Stimulated activated CD4-positive, alpha-beta T cell treated with anti-CD3 and anti-CD28 coated beads, Interleukin-15, amount 100 ng/mL, for 48 hours (primary cell): ENCODE measurements at places on chromosomes 6 and 20.

DNA sequence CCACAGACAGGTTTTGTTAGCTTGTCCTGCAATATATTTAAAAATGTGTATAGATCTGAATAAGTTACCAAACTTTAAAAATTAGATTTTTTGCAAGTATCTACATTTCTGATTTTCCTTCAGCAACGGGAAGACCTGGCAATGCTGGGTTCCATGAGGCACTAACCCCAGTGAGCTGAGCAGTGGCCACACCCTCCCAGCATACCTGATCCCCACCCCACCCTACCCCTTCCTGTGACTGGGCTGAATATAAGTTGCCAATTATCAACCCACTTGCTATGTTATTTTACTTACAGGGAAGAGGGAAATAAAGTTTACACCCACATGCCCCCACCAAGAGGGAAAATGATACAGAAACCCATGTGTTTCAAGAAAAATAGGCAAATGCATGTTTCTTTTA is 70.3 kb upstream of the RALGAPA2 start:
- no peak for DNase-seq

DNA sequence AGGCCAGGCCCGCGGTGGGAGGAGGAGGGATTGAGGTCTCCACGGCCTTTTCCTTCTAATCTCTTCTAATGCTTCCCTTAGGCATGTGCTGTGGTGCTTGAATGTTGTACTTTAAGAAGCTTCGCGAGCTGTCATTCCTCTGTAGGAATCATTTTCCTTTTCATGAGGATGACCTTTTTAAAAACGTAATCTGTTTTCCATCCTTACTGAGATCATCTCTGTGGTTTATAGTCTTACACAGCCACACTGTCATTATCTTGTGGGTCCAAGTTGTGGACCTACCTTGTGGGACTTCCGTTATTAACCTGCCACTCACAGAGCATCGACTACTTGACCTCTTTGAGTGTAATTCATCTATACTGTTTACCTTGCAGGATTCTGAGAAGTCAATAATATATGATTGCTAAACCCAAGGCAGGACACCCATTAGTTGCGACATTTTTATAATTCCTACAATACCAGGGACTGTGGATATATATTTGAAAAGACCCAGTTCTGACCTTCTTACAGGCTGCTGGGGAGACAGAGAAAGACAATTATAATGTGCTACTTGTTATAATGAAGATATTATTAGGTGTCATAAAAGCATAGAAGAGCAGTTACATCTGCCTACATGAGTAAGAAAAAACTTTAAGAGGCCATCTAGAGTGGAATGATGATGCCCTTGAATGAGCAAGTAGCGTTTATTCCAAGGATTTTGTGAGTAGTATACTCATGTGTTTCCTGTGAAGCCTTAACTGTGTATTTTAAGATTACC is 842 bp downstream of the SLC25A27 start:
- no peak for DNase-seq

GRCh38 chr6:142002825-142003405 is 129.8 kb upstream of the GJE1 start:
- no peak for DNase-seq

- DNase-seq, result no peak
Observed at GRCh38 chr6:115091461-115091860, 748.6 kb upstream of the HS3ST5 start.

DNA sequence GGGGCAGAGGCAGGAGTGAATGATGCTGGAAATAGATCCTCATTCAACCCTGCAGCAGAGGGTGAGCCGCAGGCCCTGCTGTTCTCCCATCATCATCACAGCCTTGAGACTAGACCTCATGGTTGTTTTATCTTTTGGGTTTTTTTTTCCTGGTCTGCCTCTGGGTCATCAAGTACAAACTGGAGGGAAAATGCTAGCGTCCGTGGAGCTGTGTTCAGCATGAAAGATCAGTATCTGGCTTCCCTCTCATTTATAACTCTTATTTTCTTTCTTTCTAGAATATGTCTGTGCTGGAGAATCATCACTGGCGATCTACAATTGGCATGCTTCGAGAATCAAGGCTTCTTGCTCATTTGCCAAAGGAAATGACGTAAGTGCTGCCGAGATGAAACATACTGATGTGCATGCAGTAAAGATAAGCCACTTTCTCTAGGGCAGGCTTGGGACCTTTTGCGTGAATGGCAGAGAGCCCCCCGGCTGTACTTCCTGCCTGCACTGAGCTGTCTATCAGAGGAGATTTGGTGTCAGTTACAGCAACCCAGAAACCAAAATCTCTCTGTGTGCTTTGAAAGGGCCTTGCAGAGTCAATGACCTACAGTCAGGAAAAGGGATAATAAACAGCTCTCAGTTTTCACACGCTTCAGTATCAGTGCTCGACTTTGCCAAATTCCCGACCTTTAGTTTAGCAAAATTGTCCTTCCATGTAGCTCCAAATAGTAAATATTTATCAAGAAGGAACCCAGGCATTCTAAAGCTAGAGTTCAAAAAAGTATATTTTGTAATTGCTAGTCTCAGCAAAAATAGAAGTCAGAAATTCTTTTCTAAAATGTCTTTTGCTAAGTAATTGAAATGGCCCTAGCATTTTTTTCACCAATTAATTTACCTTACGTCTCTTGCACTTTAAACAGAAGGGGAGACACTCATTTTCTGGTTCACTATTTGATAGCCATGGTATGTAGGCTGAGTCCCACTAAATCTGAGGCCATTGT is 76.3 kb downstream of the MTFR2 start:
- no peak for DNase-seq

DNA sequence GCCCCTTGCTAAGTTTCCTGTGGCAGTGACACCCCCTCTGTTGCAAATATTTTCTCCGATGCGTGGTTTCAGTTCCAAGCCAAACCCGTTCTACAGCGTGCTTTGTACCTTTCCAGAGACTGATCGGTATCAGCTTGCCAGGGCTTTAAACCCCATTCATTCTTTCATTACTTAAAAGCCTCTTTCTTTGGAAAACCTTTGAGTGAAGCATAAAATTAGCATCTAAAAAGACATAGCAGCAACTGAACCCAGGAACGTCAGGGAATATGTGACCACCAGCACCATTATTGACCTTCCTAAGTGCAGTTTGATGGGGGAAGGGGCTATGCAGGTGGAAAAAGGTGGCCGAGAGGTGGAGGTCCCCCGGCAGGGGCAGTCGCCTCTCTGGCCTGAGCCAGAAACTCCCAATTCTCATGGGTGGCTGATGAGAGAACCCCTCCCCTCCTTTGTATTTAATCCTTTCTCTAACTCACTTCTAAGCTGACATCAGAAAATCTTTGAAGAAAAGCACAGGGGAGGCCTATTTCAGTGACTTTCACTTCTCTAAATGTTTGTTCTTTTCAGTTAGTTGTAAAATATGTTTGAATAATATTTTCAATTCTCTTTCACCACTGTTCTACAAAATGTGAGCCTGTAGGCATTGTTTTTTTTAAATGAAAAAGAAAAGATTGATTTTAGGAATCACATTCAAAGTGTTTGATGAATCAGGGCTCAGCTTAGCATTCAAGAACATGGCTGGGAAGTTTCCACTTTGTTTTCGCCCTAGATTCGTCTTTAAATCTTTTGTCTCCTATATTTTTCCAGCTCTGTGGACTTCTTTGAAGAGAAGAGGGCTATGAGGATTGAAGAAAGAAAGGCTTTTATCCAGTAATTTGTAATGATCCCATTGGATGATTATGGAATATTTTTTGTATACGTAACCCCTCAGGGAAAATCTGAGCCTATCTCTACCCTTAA is 89.2 kb downstream of the RSPH3 start:
- no peak for DNase-seq

GRCh38 chr6:16596616-16597331 is 164.5 kb downstream of the ATXN1 start:
- DNase-seq, result no peak

DNA sequence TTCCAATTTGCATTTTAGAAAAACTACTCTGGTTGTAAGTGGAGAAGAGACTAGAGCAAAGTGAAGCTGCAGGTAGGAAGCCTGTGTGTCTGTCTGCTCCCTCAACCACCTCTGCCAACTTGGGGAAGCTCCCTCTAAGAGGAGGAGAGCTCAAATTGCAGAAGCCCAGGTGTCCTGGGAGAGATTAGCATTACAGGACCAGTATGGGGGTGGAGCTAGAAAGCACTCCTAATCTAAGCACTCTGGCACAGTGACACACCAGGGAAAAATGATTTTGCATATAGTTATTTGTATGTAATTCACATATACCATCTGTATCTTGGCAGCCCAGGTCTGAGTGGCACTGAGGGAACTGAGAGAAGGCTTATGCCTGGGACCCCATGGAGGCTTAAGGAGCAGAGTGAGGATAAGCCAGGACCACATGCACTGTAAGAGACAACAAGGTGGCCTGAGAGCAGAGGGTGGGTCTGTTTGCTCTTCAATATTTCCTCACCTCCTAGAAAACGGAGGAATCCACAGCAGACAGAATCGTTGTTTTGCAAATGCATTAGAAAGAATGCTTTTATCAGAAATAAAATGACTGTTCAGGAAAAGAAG is 13.6 kb downstream of the GSTA2 start:
- DNase-seq, result no peak

GRCh38 chr6:816510-817084 is 123.7 kb upstream of the EXOC2 start:
- DNase-seq, result peak; percentile 59

DNA sequence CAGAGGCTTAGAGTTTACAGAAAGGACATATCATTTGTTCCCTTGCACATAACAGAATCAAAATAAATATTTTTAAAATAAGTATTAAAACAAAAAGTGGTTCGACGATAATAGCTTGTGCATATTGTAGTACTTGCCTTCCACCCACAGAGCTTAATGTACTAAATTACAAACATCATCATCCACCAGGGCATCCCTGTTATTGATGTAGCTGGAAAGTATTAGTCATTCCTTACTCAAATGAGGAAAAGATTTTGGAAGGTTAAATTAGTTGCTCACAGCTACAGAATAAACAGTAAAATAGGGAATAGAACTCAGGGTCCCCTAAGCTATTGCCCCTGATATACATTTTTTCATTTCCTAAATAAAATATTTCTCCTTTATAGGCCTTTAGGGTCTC is 150.3 kb downstream of the PTPRK start:
- no peak for DNase-seq

- peak; percentile 8 for DNase-seq
Observed at GRCh38 chr20:56249244-56249955, 868 bp downstream of the MC3R start.

- no peak for DNase-seq
Observed at GRCh38 chr6:49541936-49542335, 8.5 kb upstream of the C6orf141 start.

- no peak for DNase-seq
Observed at GRCh38 chr20:45968801-45969711, 2.9 kb downstream of the ZNF335 start.

- peak; percentile 54 for DNase-seq
Observed at GRCh38 chr6:52517502-52518278, 59.2 kb downstream of the TRAM2 start.

DNA sequence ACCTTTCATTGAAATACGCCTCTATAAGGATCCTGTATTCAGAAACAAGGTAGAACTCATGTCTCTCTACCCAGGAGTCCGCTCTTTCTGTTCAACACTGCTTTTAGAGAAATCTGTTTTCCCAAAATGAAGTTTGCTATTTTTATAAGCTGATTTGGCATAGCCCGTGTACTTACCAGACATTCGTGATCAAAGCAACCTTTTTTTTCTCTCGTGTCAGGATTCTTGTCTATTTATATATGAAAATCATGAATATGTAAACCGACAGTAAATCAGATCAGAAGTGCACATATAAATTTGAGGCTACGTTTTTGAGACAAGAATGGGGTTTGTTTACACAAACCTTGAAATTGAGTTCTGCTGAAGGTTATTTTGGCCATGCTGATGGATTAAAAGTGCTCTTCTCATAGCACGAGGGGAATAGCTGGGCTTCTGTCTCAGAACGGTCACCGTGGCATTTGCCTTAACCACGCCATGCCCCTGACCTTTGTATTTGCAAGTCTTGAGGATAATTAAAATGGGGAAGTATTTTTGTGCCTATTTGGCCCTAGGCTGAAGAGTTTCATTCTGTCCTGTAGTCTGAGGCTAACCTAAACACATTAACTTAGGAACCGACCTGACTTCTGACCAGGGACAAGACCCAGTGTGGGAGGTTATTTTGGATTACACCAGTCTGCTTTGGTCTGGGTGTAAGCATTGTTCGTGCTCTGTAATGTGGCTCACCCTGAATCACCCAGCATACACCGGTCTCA is 118.6 kb downstream of the MAP3K4 start:
- no peak for DNase-seq

DNA sequence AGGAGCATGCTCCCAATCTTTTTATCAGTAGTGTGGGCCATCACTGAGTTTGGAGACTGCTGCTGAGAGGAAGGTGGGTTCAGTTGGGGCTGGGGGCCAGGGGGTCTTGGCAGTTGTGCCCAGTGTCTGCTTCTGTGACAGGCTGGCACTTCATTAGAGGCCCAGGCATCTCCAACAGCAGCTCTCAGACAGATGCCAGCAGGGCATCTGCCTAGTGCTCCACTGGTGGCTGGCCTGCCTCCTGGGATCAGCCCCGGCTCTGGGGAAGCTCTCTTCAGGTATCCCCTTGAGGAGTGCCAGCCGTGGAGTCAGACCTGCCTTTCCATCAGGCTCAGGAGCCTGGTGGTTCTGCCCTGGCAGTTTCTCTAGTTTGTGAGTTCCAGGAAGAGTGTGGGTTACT is 77.3 kb downstream of the DTD1 start:
- DNase-seq, result no peak

- no peak for DNase-seq
Observed at GRCh38 chr6:147204843-147205311, 660 bp downstream of the STXBP5 start.

GRCh38 chr6:108793516-108794251 is 54.5 kb upstream of the ARMC2 start:
- no peak for DNase-seq

DNA sequence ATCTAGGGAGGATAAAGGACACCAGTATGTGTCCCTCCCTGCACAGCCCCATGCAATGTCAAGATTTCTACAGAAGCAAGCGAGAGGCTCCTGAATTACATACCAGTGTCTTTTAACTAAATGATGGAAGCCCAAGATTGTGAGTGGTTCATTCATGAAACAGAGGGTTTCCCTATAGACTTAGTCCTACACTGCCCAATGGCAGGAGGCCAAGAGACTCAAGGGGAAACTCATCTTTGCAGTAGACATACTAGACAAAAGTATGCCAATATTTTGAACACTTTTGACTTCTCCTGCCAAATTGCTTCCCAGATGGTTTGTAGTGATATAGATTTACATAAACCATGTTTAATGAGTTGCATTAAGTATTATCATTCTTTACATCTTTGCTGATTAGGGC is 557.2 kb upstream of the JAG1 start:
- DNase-seq, result no peak

DNA sequence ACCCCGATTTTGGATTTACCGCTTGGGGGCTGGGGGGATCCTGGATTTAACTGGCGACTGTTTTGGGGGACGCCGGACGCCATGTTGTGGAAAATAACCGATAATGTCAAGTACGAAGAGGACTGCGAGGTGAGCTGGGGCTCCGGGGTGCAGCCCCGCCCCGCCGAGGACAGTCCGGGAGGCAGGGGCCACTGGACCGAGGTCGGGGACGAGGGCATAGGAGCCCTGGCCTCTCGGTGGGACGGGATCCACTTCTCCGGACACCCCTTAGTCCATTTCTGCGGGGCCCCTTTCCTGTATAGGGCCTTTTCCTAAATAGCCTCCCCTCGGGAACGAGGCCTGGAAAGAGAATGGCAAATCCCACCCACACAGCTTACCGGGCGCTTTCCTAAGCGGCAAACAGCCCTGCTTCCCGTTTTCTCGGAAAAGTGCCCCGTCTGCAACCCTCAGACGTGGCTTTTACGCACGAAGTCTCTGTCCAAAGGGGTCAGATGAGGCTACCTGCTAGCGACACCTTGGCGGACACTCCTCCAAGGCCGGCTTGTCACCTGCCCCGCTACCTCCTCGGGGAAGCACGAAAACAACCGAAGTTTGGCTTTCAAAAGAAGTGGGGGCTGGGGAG is 469 bp downstream of the TFAP2C start:
- no peak for DNase-seq
